ENCODE measurements at places on chromosomes 11 and 22.

- no peak for DNase-seq
Observed at GRCh38 chr22:22408731-22409696, 99.5 kb downstream of the ZNF280B start.

- no peak for DNase-seq
Observed at GRCh38 chr11:22522225-22522624, 103.4 kb downstream of the FANCF start.

DNA sequence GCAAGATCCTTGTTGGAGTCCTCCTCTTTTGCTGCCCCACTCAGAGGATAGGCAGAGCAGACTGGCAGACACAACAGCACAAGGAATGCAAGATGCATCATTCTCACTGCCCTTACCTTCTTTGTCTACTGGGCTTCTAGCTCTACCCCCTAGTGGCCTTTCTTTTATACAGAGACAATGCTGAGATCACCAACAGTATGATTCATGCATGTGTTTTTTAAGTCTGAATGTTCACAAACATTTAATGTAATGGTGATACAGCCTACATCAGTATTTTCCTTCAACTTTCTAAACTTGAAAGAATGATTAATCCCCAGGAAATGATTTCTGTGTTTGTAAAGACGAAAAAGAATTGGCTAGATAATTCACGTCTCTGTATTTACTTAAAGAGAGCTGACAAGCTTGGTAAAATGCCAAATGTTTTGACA is at the start of gene MMP10:
Gene MMP10 (minus strand): TSS at position 138 of the 428 bp plus-strand sequence. CDS start 37 bp downstream, at position 101.
- DNase-seq = no peak

- DNase-seq = no peak
Observed at GRCh38 chr22:26169315-26170111, at the start of gene SEZ6L. SEZ6L (plus strand) TSS chr22:26169462; CDS start chr22:26169670, 208 bp downstream.

GRCh38 chr11:23398052-23398451 is 537.8 kb upstream of the CCDC179 start:
- DNase-seq = no peak

GRCh38 chr11:13210424-13210823 is 67.2 kb upstream of the BMAL1 start:
- DNase-seq = no peak

DNA sequence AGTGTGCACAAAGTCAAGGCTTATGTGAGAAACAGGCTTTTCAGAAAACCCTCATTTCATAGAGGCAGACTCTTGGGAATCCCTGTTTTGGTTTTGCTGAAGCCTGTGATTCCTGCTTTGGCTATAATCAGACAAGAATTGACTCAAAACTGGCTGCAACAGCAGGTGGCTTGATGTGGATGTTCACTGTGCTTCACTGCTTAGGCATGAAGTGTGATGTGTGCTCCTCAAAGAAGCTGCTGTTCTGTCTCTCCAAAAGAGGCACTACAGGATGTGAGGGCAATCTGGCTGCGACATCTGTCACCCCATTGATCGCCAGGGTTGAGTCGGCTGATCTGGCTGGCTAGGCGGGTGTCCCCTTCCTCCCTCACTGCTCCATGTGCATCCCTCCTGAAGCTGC is 103.5 kb downstream of the C11orf58 start:
- DNase-seq = no peak

DNA sequence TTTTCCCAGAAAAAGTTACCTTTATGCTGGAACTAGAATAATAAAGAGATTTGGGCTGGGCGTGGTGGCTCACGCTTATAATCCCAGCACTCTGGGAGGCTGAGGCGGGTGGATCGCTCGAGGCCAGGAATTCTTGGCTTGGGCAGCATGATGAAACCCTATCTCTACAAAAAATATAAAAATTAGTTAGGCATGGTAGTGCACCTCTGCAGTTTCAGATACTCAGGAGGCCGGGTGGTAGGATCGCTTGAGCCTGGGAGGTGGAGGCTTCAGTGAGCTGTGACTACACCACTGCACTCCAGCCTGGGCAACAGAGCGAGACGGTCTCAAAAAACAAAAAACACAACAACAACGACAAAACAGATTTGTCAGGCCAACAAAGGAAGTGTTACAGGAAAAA is 119.3 kb upstream of the OR9Q1 start:
- no peak for DNase-seq
